Daoy (cell line): ENCODE measurements at places on chromosomes 2 and 18. TPM values are rescaled to one million over a fixed set of nuclear protein-coding genes. Genes with fewer than 3 reads are reported as not detected.

AUP1 gene
- 135 TPM in 2 replicates for total RNA-seq

ESPNL gene
- total RNA-seq: 0.40 and 0.54 TPM in 2 replicates

TLX2 gene
- total RNA-seq: 0.77 TPM in 1 of 2 replicates, not detected in the other

MRO gene
- total RNA-seq: not detected in 2 replicates

CNDP2 gene
- total RNA-seq: 28.6 and 32.2 TPM in 2 replicates

CTLA4 gene
- not detected in 2 replicates for total RNA-seq

AMER3 gene
- total RNA-seq: not detected in 2 replicates

INO80D gene
- total RNA-seq: 3.2 and 3.3 TPM in 2 replicates

EPHA4 gene
- 5.1 and 7.5 TPM in 2 replicates for total RNA-seq

ZNF892 gene
- 1.7 and 5.3 TPM in 2 replicates for total RNA-seq

GDF7 gene
- 0.06 and 0.11 TPM in 2 replicates for total RNA-seq

CRYGD gene
- not detected in 2 replicates for total RNA-seq

- DNase-seq: no peak
Observed at GRCh38 chr18:4750393-4751346, 295.6 kb upstream of the DLGAP1 start.

DNA sequence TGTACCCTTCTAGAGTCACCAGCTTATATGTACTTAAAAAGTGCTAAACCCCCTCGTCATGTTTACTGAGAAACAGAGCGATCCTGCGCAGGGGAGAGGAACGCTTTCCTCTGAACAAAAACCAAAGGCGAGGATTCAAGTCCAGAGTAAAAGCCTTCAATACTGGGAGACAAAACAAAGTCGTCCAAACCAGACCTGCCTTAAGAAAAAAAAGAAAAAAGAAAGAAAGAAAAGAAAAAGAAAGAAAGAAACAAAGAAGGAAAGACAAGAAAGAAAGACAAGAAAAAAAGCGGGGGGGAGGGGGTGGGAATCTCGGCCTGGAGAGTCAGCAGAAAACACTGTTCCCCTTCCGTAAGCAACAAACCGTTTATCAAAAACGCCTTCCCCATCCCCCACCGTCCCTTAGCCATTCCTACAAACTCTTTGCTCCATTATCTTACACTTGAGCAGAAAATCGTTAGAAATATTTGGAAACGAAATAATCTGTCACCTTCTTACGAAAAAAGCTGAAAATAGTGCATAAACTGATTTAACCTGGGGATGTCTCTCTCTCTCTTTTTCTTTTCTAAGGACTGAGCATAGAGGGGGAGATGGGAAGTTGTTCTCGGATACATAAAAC lies 3.3 kb downstream of the PTGR3 start:
- DNase-seq: no peak

DNA sequence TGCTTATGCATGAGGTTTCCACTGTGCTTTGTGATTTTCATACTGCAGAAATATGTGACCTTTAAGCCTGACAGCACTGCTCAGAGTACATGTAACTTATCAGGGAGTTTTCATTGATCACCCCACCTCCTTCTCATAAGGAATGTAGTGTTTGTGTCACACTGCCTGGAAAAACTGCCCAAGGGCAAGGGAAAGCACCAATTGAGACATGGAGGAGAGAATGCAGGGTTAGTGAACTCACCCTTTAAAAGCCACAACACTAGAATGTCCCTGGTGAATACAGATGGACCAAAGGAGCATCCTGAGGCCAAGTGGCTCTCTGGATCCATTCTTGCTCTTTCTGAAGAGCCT lies 147.2 kb upstream of the SPATS2L start:
- DNase-seq: no peak

DNA sequence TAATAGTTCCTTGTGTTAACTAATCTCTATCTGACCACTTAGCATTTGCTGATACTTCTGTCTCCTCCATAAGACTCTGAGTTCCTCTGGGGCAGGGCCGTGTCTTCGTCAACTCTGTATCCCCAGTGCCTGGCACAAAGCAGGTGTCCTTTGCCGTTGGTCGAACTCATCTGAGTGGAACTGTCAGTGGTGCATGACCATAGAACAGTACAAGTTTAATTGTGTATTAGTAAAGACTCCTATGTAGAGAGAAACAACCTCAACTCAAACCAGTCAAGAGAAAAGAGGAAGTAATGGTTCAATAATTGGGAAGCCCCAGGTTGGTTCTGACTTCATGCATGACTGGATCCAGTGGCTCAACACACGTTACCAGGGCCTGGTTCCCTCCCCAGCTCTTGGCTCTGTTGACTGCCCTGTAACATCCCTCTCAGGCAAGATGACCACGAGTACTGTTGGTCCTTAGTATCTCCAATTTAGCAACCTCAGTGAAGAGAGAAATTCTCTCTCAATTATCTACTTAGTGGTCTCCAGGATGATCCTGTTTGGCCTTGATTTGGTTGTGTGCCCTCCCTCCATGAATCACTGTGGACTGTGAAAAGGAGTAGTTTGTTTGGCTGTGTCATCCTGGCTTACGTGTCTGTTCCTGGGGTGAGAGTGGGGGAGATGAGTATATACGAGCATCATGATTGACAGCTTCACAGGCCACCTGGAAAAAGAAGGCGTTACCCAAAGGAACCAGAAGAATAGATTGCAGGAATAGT lies 58.5 kb upstream of the MSH6 start:
- DNase-seq: peak; percentile 69

DNA sequence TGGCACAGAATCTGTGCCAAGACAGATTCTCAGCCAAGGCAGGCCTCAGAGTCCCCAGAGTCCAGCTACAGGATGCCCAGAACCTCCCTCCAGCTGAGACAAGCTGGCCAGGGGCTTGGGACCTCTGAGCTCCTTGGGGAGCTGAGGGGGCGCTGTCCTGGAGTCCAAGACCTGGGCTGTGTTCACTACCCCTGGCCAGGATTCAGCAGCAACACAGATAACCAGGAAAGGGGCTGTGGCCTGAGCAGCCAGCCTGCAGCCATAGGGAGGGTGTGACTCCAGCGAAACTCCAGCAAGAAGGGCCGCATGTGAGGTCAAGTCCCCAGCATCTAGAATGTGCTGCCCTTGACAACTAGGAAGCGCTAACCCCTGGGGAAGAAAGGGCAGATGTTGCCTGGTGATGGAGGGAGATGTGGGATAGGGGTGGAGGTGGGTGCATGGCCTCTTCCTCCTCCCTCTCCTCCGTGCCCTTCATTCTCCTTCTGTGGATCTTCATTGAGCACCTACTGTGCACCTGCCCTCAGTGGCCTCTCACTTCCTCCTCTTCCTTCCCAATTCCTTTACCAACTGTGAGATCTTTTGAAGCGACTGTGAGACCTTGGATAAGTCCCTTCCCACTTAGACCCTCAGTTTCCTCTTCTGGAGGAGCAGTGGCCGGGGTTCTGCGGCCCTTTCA lies 7.7 kb upstream of the ARID5A start:
- no peak for DNase-seq

DNA sequence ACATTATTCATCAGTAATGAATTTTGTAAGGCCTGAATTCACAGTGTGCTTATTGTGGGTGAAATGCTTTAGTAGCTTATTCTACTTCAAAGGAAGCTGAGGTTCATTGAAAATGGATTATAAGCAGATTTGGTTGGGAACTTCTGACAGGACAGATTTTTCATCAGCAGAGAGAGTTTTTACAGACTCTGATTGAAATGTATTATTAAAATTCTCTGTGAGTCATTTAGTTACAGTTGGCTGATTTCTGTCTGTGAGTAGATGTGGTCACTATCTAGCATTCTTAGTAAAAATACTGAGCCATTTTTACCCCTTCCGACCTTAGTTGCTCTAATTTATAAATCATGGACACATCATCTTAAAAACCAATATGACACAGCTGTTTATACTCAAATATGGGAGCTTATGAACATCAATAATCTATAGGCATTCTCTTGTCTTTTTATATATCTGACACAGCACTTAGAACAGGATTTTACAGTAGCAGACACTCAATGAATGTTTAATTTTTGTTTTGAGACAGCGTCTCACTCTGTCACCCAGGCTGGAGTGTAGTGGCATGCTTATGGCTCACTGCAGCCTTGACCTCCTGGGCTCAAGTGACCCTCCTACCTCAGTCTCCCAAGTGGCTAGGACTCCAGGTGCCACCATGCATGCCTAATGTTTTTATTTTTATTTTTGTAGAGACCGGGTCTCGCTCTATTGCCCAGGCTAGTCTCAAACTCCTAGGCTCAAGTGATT lies 239.6 kb downstream of the BABAM2 start:
- no peak for DNase-seq

GRCh38 chr2:165905854-165906253 lies 47.7 kb downstream of the TTC21B start:
- DNase-seq: no peak

GRCh38 chr2:650343-651310 lies 26.6 kb downstream of the TMEM18 start:
- no peak for DNase-seq

DNA sequence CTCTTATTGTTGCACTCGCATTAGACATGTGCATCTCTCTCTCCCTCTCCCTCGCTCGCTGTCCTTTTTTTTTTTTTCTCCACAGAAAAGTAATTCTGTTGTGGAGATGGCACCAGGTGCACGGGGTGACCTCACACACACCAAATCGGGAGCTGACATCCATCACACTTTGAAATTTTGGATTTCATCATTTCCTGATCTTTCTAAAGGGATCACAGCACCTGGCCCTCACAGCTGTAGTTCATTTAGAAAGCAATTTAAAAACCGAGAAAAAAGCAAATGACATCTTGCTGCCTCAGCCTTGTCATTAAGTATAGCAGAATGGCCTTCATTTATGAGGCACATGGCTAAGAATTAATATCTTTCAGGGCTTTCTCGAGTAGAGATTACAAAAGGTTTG lies 717.2 kb downstream of the RNF144A start:
- no peak for DNase-seq

DNA sequence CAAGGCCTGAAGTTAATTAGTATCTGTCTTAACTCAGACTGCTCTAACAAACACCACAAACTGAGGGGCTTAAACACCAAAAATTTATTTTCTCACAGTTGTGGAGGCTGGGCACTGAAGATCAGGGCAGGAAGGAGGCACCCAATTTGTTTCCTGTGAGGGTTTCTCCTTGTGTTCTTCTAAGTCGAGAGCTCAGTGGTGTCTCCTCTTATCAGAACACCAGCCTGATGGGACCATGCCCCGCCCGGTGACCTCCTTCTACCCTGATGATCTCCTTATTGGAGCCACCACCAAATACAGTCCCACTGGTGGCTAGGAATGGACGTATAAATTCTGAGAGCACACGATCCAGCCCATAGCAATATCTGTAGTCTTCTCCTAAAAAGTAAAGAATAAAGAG lies 20.5 kb downstream of the TMEM18 start:
- no peak for DNase-seq

- no peak for DNase-seq
Observed at GRCh38 chr2:15043336-15044058, 411.0 kb downstream of the LRATD1 start.

- no peak for DNase-seq
Observed at GRCh38 chr18:9188359-9189231, 52.0 kb downstream of the ANKRD12 start.

GRCh38 chr18:8324343-8325065 lies 284.7 kb upstream of the RAB12 start:
- DNase-seq: no peak

GRCh38 chr2:188292348-188293239 lies 920 bp downstream of the GULP1 start:
- peak; percentile 80 for DNase-seq

- DNase-seq: no peak
Observed at GRCh38 chr2:129733579-129733978, 245.9 kb upstream of the RAB6C start.

GRCh38 chr2:158380746-158381145 lies 75.8 kb downstream of the CCDC148 start:
- no peak for DNase-seq

- peak; percentile 42 for DNase-seq
Observed at GRCh38 chr2:71843391-71843850, 304.2 kb downstream of the CYP26B1 start.

DNA sequence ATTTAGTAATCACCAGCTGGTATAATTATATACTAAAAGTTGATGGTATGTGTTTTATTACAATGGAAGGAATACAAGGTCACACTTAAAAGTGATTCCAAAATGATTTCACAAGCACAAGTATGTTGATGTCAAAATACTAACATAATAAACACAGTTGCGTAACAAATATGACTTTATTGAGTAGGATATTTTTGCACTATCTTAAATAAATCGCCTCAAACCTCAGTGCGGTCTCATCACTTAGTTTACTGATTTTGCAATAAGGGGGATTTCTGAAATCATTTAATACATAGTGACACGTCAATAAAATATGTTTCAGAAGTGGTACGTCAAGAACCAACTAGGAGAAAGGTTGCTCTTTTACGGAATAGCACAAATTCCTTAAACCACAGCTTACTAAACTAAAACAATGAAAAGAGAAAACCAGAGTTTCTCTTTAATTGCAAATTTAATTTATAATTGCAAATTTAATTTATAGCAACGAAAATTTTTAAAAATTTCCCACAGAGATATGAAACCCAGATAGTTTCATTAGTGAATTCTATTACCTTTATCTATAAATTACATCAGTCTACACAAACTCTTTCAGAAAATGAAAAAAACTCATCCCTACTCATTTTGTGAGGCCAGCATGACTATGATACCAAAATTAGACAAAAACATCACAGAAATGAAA lies 304.0 kb upstream of the REG3G start:
- no peak for DNase-seq

DNA sequence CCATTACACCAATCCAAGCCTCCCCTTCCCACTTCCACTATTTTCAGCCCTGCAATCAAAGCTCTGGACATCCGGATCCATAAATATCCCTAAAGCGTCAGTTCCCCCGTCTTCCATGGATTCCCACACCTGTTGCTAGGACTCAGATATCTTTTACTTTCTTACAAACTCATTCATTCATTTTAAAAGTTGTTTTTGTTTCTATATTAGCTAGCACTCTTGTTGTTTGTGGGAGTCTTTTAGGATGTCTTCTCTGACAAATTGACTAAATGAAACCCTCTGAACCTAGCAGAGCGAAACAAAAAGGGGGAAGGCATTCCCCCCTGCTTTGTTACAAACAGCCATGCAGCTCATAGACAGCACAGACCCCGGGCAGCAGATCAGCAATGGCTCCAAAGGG lies 9.0 kb upstream of the NBAS start:
- no peak for DNase-seq

DNA sequence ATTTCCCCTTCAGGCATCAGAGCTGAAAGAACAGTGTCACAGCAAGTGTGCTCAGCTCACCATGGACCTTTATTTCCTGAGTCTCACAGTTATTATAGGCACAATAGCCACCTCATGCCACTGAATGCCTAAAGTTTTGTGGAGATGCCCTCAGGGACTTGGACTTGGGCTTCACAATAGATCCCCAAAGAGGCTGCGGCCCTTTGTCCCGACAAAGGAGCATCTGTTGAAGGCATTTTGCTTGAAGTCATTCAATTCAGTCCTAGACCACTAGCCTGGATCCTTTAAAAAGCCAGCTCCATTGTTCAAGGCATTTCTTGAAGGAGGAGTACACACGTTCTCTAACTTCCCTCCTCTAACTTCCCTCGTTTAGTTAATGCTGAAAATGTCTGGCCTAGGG lies 125.4 kb downstream of the DCC start:
- DNase-seq: no peak

- no peak for DNase-seq
Observed at GRCh38 chr2:191626497-191627151, 51.3 kb upstream of the NABP1 start.
